Fibroblast of skin of back (primary cell): ENCODE measurements at places on chromosomes 2 and 18.
A peak's percentile ranks its signal among the peaks of the same experiment; 100 is the strongest.

GRCh38 chr2:152740743-152741328 lies 22.4 kb downstream of the ARL6IP6 start:
- peak; percentile 60 for DNase-seq

DNA sequence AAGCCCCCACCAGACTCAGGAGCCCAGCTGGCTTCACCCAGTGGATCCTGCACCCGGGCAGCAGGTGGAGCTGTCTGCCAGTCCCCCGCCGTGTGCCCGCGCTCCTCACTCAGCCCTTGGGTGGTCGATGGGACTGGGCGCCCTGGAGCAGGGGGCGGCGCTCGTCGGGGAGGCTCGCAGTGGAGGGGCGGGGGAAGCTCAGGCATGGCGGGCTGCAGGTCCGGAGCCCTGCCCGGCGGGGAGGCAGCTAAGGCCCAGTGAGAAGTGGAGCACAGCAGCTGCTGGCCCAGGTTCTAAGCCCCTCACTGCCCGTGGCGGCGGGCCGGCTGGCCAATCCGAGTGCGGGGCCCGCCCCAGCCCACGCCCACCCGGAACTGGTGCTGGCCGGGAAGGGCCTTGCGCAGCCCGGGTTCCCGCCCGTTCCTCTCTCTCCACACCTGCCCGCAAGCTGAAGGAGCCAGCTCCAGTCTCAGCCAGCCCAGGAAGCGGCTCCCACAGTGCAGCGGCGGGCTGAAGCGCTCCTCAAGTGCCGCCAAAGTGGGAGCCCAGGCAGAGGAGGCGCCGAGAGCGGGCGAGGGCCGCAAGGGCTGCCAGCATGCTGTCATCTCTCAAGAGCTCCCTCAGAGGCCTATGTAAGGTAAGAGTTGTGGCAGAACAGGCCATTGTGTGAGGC lies 1307.8 kb upstream of the TMEFF2 start:
- DNase-seq = no peak

GRCh38 chr2:223548194-223548593 lies 54.0 kb downstream of the SCG2 start:
- no peak for DNase-seq

GRCh38 chr18:62499263-62499650 lies 23.6 kb upstream of the ZCCHC2 start:
- no peak for DNase-seq

GRCh38 chr18:34207344-34207851 lies 17.3 kb downstream of the NOL4 start:
- no peak for DNase-seq

- DNase-seq = peak; percentile 33
These were observed 236.8 kb downstream of the DYSF start for GRCh38 chr2:71689968-71690834.

DNA sequence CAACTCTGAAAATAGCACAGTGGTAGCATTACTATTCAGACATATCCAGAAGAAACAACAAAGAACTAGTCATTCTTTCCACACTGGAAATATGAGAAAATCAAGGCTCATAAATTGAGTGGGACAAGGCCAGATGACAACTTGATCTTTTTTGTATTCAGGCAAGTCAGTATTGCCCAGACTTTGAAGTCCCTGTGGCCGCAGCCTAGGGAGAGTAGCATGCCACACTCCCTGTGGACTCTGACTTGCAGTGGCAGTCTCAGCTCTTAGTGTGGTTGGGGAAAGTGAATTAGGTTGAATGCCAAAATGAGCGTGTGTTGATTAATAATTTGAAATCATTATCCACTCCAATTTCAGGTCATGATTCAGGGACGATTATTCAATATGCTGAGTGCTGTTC lies 53.8 kb upstream of the TMEM177 start:
- no peak for DNase-seq

- peak; percentile 3 for DNase-seq
These were observed 81.3 kb downstream of the NEURL3 start for GRCh38 chr2:96423828-96424227.

GRCh38 chr2:6934758-6935651 lies 17.8 kb downstream of the RNF144A start:
- no peak for DNase-seq

DNA sequence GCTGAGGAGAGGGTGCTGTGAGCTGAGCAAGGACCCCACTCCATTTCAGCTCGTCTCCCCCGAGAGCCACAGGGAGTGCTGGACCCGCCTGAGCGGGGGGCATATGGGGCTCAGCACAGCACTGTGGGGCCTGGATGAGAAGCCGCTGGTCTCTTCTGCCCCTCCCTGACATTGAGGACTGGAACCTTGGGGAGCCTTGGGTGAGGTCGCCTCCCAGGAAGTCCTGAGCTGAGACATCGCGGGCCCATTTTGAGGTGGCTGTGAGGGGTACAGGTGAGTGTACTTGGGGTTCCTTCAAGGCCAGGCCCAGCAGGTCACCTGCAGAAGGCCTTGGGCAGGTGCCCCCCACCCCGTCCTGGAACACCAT lies 3.1 kb upstream of the AQP12A start:
- no peak for DNase-seq

DNA sequence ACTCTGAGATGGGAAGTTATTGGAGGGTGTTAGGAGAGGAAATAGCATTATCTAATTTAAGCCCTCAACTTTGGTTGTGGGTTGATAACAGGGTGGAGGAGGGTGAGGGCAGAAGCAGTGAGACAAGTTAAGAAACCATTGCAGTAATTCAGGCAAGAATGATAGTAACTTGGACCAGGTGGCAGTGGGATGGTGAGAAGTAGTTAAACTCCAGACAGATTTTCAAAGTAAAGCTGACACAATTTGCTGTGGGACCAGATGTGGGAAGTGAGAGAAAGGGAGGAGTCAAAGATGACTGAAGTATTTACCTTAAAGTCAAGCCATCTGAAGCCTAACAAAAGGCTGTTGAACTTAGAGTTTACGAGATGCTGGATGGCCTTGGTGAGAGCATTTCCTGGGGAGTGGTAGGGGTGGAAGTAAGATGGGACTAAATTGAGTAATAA lies 163.2 kb upstream of the KLF7 start:
- no peak for DNase-seq

- DNase-seq = peak; percentile 47
These were observed 28.3 kb upstream of the ASAP2 start for GRCh38 chr2:9178110-9178903.

DNA sequence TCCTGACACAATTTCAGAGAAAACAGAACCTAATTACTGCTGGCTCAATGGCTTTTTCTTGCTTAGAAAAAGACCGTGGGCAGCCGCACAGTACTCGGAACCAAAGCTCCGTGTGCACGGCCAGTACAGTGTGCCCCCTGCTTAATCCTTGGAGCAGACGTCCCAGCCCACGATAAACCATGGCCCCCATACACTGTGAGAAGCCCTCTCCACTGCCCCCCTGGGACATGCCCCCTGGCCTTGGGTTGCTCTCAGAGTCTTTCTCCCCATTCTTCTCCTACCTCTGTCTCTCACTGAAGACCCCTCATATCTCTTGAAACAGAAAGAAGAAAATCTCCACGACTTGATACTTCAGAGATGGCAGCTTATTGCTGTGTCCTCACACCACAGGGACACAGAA lies 44.0 kb downstream of the CYP26B1 start:
- DNase-seq = no peak

GRCh38 chr2:79178076-79178674 lies 18.6 kb upstream of the REG3A start:
- no peak for DNase-seq

GRCh38 chr2:104658904-104659591 lies 194.9 kb upstream of the POU3F3 start:
- peak; percentile 14 for DNase-seq

GRCh38 chr2:200829258-200829655 lies 17.5 kb downstream of the BZW1 start:
- no peak for DNase-seq

DNA sequence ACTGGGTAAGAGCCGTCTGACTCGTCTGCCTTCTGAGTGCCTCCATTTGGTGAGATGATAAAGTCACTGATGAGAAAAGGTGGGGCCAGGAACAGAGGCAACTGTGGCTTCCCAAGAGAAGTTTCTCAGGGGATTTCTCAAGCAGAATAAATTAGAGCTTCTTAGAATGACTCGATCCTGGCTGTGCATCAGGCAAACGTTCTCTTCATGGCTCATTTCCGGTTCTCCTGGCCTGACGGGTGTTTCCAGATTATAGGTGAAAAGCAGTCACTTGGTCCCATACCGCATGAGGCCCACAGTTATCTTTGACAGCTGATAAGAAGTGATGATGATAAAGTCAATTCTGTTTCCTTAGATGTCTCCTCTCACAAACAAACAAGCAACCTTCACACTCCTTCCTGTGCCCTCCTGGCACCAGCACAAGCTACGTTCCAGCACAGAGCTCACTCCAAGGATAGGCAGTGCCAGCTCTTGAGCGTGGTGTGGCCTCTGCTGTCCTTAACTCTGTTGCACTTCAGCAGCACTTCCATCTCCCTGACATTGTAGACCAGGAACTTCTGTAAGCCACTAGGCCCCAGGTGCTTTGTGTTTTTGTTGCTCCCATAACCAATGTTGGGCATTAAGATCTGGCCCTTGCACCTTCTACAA lies 37.8 kb upstream of the KCNF1 start:
- peak; percentile 18 for DNase-seq

- DNase-seq = peak; percentile 40
These were observed 1.3 kb downstream of the SDC1 start for GRCh38 chr2:20223407-20224163.

DNA sequence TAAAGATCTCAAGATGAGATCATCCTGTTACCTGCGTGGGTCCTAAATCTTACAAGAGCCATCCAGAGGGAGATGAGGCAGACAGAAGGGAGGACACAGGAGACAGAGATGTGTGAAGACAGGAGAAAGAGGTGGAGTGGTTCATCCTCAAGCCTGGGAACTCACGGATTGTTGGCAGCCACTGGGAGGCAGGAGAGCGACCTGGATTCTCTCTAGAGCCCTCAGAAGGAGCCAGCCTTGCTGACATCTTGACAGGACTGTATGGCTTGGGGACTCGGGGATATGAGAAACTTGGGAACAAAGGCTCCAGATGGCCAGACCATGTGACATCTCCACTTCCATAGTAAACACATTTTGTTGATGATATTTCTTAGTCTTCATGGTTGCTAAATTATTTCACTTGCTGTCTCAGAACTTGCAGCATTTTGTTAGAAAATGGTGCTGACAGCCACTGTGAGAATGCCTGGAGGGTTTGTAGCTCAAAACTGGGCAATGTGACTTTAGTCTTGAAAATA lies 57.8 kb upstream of the MC2R start:
- no peak for DNase-seq

DNA sequence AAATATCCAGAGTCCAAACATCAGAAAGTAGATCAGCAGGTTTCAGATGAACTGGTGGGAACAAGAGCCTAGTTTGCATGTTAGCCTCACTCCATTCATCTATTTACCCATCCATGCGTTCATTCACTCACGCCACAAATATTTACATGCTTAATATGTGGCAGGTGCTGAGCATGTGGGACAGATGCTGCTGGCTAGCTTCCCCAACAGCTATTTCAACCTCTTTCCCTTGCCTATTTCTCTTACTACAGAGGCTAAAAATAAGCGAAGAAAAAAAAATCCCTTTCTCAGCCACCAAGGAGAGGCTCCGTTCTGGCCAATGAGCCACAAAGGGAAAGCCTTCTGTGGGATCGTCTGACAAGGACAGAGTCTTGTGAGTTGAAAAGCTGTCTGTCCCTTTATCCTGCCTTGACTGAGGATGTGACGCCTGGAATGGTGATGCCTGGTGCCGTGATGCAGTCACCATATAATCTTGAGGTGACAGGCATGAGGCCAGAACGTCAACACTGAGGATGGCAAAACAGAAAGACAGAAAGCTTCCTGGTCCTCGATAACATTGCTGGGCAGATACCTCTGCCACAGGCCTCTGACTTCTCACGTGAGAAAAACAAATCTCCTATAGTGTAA lies 78.2 kb downstream of the KCTD1 start:
- no peak for DNase-seq

GRCh38 chr18:21444465-21445212 lies 155.9 kb downstream of the ESCO1 start:
- DNase-seq = peak; percentile 43

- no peak for DNase-seq
These were observed 211.3 kb downstream of the ERBB4 start for GRCh38 chr2:212327171-212327809.

DNA sequence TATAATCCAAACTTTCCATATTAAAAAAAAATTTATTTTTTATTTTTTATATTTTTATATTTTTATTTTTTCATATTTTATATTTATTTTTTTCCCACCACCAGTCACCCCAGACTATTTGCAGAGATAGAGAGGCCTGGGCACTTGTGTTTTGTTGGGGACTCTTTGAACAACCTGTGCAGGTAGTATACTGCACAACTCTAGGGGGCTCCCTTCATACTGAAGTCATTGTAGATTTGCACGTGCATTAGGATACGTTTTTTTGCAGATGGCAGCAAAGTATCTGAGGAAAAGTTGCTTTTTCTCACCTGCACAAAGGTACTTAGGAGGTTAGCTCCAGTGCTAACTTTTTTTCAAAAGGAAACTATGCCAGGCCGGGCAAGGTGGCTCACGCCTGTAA lies 73.9 kb upstream of the TANC1 start:
- no peak for DNase-seq

DNA sequence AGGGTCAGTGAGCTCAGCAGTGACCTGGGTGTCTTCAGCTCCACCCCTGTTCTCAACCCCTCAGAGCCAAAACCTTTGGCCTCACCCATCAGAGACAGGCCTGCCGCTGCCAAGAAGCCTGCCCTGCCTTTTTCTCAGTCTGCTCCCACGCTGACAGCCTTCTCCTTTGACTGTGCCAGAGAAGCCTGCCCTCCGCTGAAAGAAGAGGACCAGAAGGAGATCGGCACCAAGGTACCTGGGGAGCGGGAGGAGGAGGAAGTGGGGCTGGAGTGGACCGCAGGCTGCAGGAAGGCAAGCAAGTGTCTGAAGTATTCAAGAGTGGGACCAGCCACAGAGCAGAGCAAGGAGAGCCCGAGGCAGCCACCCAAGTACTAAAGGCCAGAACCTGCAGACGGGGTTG lies 33.2 kb downstream of the TOGARAM2 start:
- no peak for DNase-seq

GRCh38 chr2:149612122-149612521 lies 24.5 kb upstream of the MMADHC start:
- DNase-seq = peak; percentile 68

GRCh38 chr2:159807183-159808031 lies 9.4 kb upstream of the CD302 start:
- peak; percentile 67 for DNase-seq
